H9 (cell line): ENCODE measurements at places on chromosomes 12 and 14. TPM values are rescaled to one million over a fixed set of nuclear protein-coding genes. Genes with fewer than 3 reads are reported as not detected.

DNA sequence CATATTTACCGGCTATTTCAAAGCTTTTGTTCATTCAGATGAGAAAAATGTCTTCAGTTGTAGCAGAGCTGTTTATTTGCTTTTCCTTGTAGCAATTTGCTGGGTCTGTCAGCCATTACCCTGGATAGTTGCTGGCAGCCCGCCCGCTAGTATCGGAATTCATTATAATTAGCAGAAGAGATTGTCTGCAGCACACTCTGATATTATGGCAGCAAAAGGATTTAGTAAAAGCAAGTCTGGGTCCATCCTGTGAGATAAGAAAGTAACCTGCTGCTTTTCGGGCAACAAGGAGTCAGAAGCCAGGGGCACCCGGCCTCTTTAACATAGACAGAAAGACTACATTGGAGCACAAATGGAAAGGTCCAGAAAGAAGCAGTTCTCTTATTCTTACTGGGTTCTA lies 6.1 kb upstream of the SLC35E3 start:
- DNase-seq: no peak

DNA sequence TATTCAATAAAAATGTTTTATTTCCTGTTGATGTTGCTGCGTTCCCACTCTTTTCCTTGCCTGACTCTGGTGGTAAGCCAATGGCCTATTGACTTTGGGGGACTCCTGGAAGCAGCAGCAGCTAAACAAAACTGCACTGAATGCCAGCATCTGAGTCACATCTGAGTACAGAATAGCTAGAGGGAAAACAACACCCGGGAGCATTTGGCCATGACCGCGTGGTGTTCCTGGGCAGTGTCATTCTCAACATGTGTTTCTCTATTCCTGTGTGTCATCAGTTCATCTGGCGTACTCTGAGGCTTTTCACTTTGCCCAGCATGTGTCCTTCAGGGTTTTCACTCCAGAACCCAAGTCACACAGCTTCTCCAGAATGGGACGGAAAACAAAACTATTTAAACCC lies 238.8 kb downstream of the PAWR start:
- no peak for DNase-seq

- peak; percentile 87 for DNase-seq
Observed at GRCh38 chr12:89349814-89350213, 2.5 kb downstream of the DUSP6 start.

- no peak for DNase-seq
Observed at GRCh38 chr12:119843100-119843499, 34.0 kb downstream of the CIT start.

- no peak for DNase-seq
Observed at GRCh38 chr14:37587131-37587803, 7.8 kb downstream of the FOXA1 start.

GRCh38 chr14:63788011-63788933 lies 60.4 kb upstream of the SGPP1 start:
- DNase-seq: no peak

Gene OASL
- not detected in 2 replicates for total RNA-seq

Gene ACOT6
- total RNA-seq: not detected in 2 replicates

Gene CD9
- total RNA-seq: 131 and 132 TPM in 2 replicates

Gene CLIP1
- 20.1 and 23.6 TPM in 2 replicates for total RNA-seq

Gene OVCH1
- total RNA-seq: not detected in 2 replicates
